ENCODE measurements at places on chromosomes 7 and 10. TPM values are rescaled to one million over a fixed set of nuclear protein-coding genes. Genes with fewer than 3 reads are reported as not detected.

ASAH2 gene
- polyA plus RNA-seq = 0.23 TPM

THSD7A gene
- polyA plus RNA-seq = 3.8 TPM

GRCh38 chr7:67813621-67814292 lies 817.1 kb downstream of the TYW1 start:
- DNase-seq = no peak

DNA sequence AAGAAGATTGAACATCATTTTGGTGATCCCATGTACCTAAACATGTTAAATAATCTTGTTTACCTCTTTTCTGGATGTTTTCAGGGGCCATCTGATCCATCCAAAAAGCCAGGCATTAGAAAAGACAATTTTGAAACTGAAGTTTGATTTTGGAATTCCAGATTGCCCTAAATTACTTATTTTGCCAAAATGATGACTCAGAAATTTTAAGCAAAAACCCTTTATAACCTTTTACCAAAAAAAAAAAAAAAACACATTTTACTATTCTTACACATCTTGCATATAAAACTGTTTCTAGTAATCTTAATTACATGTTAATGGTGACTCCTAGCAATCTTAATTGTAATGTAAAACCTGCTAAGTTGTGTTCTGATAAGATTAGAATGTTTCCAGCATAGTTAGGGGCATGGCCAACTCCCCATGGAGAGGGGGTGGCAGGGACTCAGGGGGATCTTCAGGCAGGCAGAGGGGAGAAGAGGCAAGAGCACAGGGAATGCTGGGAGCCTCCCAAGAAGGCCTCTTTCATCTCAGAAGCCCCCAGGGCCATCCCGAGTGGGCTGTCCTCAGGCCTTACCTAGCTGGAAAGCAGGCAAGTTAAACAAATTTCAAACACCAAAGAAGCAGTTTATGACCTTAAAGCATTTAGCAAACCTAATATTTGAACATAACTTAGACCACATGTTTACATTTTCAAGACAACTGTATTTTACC lies 25.8 kb upstream of the AKR1C3 start:
- no peak for DNase-seq
